ENCODE measurements at places on chromosomes 2 and 18.

GRCh38 chr18:58177004-58177717 lies 133.1 kb downstream of the NEDD4L start:
- no peak for DNase-seq

DNA sequence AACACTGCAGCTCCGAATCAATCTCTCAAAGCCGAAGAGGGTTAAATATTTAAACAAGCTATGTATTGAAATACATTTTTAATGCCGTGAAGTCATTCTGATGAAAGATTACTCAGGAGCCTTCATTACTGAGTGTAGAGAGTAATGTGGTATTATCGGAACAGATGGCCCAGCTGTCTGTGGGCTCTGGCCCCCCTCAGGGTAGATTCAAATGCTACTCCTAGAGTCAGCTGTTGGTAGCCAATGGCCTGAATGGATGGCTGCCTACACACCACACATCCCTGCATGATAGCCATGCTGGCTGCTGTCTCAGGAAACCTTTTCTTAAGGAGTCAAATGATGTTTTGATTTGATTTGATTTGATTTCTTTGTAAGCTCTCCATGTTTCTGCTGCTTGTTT lies 732.3 kb upstream of the CELF4 start:
- DNase-seq: no peak

GRCh38 chr2:237577956-237578870 lies 11.8 kb downstream of the PRLH start:
- DNase-seq: no peak

DNA sequence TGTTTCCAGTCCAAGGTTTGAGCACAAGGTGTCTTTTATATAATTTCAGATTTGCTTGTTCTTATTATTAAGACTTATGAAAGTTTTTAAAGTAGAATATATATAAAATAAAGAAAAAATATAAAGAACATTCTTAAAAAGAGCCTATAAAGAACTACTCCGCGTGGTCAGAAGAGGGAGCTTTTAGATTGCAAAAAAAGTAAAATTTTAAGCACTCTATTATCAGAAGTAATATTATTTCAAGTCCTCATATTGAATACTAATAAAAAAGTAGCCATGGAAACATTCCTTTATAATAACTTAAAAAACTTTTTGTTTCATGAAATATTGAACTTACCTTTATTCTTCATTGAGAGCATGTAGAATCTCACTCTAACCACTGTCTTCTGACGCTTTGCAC lies 51.4 kb downstream of the LINC00305 start:
- no peak for DNase-seq

- no peak for DNase-seq
Observed at GRCh38 chr2:214742119-214742518, 67.4 kb downstream of the BARD1 start.

DNA sequence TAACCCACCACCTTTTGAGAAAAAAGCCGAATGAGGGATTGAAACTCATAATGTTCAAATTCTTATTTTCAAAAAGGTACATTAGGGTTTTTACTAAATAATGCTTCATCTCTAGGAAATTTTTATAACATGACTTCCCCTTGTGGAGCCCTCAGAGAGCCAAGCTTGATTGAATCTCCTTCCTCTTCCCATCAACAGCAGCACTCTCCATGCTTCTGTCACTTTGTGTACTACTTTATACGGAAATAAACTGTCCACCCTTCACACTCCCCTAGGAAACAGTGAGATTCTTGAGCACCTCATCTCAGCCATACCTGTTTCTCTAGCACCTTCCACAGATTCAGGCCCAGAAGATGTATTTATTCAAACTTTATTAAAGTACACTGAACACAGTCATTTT lies 51.8 kb downstream of the TFPI start:
- no peak for DNase-seq

DNA sequence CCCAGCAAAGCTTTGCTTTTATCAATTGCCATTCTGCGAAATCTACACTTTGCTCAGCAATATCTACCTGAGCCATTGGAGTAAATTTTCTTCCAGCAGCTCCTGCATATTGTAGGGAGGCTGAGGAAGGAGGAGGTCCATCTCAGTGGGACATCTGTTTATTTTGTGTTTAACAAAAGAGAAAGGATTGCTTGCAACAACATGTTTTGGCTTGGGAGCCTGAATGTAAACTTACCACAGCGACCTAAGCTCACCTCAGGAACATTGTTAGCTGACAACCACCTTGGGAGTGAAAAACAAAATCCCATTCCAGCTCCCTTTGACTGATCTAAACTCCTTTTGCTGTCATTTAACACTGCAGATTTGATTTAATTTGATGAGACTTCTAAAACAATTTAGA lies 356.1 kb downstream of the SS18 start:
- peak; percentile 10 for DNase-seq

GRCh38 chr18:76351961-76352581 lies 143.0 kb downstream of the ZNF516 start:
- peak; percentile 83 for DNase-seq

GRCh38 chr2:15754703-15755099 lies 163.0 kb downstream of the DDX1 start:
- no peak for DNase-seq

- DNase-seq: no peak
Observed at GRCh38 chr2:3532941-3533340, 13.6 kb upstream of the ADI1 start.

- DNase-seq: no peak
Observed at GRCh38 chr18:62717925-62718800, 2.8 kb downstream of the PHLPP1 start.

GRCh38 chr2:67079729-67080128 lies 317.4 kb upstream of the ETAA1 start:
- DNase-seq: no peak

DNA sequence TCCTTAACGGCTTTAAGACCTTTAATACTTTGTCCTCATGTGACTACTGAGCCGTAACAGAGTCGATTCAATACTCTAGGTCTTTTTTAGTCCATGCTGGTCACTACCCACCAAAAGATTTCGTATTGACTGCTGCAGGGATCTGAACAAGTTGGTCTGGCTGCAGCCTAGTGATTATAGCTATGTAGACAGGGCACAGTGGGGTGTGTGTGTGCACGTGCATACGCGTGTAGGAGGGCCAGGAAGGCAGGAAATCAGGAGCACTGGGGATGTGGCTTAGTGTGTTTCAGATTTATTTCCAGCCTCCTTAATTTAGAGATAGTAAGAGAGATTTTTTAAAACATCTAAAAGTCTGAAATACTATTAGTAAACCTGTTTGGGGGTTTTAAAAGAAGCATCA lies 161.4 kb downstream of the MYO3B start:
- peak; percentile 61 for DNase-seq

DNA sequence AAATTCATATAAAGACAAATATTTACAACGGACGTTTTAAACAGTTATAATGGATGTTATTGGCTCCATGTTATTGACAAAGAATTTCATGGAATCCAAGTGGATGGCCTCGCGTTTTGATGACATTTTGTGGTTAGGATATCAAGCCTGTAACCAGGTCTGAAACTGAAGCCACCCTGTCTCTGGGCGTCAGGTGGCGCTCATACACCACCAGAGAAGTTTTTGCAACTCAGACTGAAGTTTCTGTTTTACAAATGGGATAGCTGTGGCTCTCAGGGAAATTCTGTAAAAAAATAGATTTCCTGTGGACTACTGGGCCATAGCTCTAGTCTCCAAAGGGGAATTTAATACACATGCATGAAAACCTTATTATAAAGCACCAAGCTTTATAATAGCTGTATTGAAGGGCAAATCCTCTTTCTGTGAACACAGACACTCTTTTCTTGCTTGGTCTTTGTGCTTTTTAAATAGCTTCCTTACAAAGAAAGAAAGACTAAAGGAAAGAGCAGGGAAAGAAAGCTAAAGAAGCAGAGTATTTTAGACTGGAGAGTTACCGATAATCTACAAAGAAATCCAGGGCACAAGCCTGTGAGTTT lies 86.7 kb downstream of the C18orf54 start:
- DNase-seq: no peak

DNA sequence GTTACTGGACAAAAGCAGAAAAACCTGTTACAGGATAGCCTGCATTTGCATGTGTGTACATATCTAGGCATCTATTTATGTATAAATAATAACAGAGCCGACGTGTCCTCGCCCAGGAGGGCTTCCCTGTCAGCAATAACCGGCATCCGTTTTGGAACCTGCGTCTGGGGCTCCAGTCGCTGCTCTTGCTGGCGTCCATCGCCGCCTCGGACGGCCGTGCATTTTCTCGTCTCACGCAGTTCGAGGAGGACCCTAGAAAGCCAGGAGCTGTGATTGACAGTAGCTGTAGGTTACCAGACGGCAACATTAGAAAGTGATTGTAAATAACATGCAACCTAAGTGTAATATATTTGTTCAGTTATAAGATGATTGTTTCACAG lies 132.6 kb downstream of the NFATC1 start:
- no peak for DNase-seq

- DNase-seq: no peak
Observed at GRCh38 chr18:2302012-2302411, 269.3 kb downstream of the METTL4 start.

DNA sequence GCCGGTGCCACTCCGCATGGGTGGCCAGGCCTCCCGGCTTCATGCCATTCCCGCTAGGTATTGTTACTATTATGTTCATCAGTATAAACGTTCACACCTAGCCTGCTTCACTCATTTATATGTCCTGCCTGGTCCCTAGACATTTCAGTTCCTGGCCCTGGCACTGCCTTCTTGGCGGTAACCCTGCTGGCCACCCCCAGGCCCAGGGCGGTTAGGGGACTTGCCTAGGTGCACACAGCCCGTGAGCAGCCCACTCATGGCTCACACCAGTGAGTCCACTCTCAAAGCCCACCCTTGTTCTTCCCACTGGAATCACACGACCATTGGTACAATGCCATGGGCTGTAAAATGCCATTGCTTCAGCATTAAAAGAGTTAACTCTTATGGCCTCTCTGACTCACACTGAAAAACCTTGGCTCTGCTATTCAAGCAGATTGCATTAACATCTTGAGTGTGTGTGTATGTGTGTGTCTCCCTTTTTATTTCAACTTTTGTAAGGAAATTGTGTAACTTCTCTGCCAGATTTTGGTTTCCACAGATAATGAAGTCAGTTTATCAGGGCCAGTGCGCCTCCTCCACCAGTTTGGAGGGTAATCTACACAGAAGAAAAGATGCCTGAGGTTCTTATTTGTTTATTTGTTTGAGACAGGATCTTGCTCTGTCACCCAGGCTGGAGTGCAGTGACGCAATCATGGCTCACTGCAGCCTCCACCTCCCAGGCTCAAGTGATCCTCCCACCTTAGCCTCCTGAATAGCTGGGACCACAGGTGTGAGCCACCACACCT lies 74.2 kb downstream of the RAB31 start:
- no peak for DNase-seq

DNA sequence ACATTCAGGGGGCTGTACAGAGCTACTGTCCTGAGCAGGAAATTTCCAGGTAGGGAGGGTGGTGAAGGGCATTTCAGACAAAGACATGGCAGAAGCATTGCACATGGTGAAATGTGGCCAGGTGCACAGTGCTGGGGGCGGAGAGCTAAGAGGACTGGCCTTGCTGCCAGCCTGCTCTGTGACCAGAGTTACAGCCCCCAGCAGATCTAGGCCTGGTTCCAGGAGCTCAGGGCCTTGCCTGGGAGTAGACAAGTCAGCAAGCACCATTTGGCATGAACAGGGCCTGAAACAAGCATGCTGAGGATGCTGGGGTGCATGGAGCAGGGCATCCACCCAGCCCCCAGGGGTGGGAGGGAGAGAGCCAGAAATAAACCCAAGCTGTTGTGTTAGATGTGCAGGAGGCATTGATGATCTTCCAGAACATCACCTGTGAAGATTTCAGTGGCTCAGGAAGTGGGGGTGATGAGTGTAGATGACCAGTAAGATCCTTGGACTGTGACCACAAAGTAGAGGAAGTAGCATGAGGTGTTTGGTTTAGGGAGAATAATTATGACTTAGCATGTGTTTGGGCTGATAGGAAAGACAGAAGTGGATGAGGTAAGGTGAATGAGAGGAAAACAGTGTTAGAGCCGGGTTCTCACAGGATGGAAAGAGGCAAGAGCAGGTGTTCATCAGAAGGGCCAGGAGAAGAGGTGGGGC lies 61.1 kb downstream of the COA5 start:
- DNase-seq: no peak

DNA sequence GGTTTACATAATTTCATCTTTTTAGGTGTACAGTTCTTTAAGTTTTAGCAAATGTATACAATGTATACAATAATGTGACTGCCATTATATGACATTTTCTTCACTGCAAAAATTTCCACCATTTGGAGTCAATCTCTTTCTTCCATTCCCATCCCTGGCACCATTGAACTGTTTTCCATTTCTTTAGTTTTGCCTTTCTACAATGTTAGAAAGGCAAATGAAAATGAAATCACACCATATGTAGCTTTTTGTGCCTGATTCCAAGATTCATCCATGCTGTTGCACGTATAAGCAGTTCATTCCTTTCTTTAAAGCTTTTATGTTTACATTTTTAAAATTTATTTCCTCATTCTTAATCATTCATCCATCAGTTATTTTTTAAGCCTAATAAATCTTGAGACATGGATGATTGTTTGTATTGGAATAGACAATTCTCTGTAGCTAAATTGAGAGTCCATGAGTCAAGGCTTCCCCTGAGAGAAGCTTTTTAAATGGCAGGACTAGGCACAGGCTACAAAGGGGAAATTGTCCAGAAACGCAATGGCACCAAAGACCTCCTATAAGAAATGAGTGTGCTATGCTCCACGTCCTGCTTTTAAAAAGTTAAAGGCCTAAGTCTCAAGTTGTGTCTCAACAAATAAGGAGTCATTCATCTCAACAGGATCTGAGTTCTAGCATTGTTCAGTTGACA lies 8.7 kb upstream of the COL5A2 start:
- no peak for DNase-seq

DNA sequence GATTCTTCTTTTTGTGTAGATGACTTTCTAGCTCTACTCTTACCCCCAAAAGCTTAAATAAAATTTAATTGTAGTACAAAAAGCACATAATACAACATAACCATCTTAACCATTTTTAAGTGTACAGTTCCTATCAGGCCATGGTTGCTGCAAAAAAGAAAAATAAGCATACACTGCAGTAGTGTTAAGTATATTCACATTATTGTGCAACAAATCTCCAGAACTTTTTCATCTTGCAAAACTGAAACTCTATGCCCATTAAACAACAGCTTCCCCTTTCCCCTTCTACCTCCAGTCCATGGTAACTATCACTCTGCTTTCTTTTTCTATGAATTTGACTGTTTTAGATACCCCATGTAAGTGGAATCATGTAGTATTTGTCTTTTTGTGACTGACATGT lies 18.1 kb downstream of the PPM1B start:
- DNase-seq: no peak

DNA sequence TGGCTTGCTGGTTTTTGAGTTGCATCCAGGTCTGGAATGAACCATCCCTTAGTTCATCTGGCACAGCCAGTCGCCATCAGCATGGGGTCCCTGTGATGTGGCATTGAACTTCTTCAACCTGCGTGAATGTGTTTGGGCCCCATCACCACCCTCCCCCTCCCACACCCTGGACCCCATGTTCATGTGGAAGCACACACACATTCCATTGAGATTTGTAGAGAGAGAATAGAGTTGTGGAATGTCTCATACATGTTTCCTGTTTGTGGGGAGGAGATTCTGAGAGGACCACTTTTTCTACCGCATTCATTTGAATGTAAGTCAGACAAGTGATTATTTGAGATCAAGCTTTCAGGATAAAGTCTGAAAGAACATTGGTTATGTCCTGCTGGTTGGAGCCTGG lies 117.6 kb upstream of the EML6 start:
- no peak for DNase-seq

- no peak for DNase-seq
Observed at GRCh38 chr18:26416652-26417150, 131.7 kb downstream of the KCTD1 start.

- no peak for DNase-seq
Observed at GRCh38 chr18:9827211-9827792, 58.5 kb upstream of the TXNDC2 start.

GRCh38 chr2:229454934-229455631 lies 184.0 kb upstream of the PID1 start:
- no peak for DNase-seq

All from NCI-H748 treated with DMSO at 0.1 percent for 48 hours (cell line).